ENCODE measurements at places on chromosomes 7 and 10. TPM values are rescaled to one million over a fixed set of nuclear protein-coding genes. Genes with fewer than 3 reads are reported as not detected.

The ERV3-1 gene
- total RNA-seq = 2.4 TPM

The NPC1L1 gene
- total RNA-seq = 0.35 TPM

GRCh38 chr10:110355141-110355831, 50.6 kb upstream of the SMNDC1 start:
- DNase-seq = no peak

DNA sequence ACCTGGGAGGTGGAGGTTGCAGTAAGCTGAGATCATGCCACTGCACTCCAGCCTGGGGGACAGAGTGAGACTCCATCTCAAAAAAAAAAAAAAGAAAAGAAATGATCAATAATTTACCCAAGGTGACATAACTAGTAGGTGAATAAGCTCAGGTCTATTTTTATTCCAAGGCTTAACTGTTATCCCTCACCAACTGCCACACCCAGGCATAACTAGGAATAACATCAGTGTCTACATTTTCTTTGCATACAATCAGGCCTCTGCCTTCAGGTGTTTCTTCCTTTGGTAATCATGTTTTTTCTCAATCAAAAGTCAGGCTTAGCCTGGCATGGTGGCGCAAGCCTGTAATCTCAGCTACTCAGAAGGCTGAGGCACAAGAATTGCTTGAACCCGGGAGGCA, 26.6 kb downstream of the CPEB3 start:
- peak; percentile 40 for DNase-seq

GRCh38 chr7:41391818-41392217, 311.1 kb downstream of the INHBA start:
- DNase-seq = no peak

- no peak for DNase-seq
Observed at GRCh38 chr7:137458399-137458798, 114.9 kb upstream of the PTN start.

DNA sequence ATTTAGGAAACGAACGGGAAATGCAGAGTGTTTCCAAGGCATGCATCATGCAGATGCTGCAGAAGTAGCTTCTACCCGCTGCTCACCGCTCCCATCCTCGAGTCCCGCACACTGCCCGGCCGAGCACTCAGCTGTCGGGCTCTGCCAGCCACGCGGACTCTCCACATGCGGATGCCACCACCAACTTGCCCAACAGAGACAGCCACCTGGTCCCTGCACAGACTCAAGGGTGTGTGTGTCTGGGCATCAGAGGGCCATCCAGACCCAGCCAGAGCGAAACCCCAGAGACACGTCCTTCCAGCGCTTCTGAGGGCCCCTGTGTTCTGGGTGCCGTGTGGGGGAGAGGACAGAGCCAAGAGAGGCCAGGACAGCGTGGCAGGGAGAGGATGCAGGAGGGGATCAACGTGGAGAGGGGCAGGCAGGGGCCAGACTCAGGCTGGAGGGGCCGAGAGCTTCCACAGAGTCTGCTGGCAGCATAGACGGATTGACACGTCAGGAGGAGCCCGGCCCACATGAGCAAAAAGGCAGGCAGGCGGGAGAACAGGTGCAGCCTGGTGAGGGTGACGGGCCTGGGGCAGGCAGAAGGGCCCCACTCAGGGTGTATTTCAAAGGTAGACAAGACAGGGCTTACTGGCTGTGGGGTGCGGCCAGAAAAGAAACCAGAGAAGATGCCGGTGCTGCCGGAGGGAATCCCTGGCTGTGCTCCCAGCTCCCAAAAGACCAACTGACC, 18.3 kb downstream of the GPER1 start:
- no peak for DNase-seq

GRCh38 chr7:93030605-93031225, 87.1 kb downstream of the SAMD9 start:
- DNase-seq = no peak

DNA sequence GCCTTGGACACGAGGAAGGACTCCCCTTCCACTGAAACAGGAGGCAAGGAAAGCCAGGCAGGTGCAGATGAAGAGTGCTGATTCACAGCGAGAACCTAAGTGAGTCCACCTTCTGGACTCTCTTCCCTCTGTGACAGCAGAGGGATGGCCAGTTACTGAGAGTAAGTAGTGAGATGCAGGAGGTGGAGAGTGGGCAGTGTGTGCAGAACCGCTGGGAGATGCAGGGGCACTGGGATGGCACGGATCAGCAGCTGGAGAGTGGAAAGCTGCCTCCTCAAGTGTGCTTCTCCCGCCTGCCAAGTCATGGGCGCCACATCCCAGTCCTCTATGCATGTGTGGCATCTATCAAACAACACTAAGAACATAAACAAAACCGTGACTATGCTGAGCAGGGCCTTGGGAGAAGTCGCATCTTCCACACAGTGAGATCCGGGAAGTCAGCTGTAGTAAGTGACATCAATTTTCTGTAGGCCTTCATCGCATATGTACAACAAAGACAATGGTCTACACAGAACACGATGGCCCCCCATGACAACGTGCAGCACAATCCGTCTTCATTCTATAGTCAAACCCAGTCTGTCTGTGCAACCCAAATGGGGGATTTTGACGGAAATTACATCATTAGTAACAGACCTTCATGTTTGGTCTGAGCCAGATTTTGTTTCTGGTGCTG, 217.4 kb upstream of the KLF14 start:
- no peak for DNase-seq

GRCh38 chr10:34479520-34480179, 335.4 kb downstream of the PARD3 start:
- no peak for DNase-seq

DNA sequence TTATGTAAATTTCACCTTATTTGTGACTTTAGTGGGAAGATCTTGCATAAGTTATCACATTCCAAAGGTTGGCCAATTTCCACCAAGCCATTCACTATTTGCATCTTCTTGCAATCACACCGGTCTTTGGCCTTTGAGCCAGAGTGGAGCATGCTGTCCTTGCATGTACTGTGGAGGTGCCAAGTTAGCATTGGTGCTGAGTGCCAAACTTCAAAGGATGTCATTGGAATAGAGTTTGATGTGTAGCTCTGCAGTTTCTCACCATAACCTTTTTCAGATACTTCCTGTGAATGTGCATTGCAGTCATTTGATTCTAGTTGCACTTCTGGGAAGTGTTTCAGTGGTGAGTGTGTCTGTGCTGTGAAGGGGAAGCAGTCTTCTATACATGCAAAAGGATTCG, 620.6 kb downstream of the SUGCT start:
- no peak for DNase-seq

GRCh38 chr10:75209921-75210281, 695 bp upstream of the VDAC2 start:
- DNase-seq = peak; percentile 45

Data from renal cortical epithelial cell (primary cell).